Heart right ventricle (tissue), 16 donors: ENCODE measurements at places on chromosomes 11 and 22.
A peak's percentile ranks its signal among the peaks of the same experiment; 100 is the strongest.

DNA sequence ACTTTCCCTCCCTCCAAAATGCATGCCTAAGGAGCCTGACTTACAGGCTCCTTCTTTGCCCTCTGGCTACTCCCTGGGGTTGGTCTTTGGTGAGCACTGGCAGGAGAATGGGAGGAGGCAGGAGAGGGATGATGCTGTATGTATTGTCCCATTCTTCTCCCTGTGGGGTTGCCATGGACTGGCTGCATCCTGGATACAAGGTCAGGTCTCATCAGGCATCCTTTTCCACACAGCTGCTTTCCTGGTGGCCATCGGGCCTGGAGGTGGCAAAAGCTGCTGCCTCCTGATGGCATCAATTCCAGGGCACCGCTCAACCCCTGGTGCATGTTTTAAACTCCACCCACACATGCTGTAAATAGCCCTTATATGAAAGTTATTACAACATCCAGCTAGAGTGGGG is 257.2 kb downstream of the ETS1 start:
- no peaks in the 10 kb centered on the region for H3K36me3 ChIP-seq
- H3K4me1 ChIP-seq: peaks cover 10% of the 10 kb centered on the region
- DNase-seq: no peak
- H3K27ac ChIP-seq: peak overlapping the region; percentile 76

DNA sequence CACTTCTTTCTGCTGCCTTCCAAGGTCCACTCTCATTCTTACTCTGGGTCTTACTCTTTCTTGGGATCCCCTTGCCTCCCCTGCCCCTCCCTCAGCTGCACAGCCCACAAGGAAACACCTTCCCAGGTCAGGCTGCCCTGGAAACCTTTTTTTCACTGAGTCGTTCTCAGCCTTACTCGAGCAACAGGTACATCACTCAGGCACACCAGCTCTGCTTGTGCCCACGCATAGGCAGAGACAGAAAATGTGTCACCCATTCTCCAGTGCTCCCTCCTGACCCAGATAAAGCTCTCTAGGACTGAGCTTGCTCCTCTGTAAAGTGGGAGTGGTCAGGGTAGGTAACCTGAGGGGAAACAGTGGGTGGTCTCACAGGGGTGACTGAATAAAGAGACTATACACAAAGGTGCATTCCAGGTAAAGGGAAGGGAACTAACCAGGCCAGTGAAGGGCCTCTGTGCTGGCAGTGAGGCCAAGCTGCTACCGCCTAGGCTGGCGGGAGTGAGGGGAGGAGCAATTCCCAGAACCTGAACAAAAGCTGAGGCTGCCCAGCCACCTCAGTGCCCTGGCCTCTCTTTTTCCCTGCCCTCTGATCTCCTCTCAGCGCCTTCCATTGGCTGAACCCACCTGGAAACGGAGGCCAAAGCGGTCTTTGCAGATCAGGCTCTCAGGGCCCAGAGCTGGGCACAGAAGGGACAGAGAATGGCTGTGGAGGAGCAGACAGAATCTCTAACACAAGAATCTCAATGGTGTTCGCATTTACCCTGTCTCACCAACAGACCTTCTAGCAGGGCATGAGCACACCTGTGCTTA is 15.9 kb downstream of the PRG3 start:
- H3K4me3 ChIP-seq: no peak overlapping the region
- no peak overlapping the region for H3K27ac ChIP-seq
- no peaks in the 10 kb centered on the region for H3K27me3 ChIP-seq
- no peaks in the 10 kb centered on the region for H3K36me3 ChIP-seq

GRCh38 chr11:65165410-65166317 is 4.4 kb upstream of the SPDYC start:
- no peak for DNase-seq
- no peaks in the 10 kb centered on the region for H3K36me3 ChIP-seq
- H3K4me1 ChIP-seq: no peaks in the 10 kb centered on the region
- no peak overlapping the region for H3K4me3 ChIP-seq

DNA sequence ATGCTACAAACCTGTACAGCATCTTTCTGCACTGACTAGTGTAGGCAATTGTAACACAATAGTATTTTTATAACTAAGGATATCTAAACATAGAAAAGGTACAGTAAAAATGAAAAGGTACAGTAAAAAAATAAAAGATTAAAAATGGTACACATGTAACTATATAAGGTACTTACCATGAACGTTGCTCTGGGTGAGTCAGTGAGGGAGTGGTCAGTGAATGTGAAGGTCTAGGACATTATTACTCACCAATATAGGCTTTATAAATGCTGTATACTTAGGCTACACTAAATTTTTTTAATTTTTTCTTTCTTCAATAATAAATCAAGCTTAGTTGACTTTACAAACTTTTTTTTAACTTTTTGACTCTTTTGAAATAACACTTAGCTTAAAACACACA is 59.9 kb downstream of the EIF3M start:
- no peak overlapping the region for H3K27ac ChIP-seq
- no peak overlapping the region for H3K4me3 ChIP-seq
- H3K4me1 ChIP-seq: no peaks in the 10 kb centered on the region
- no peak for DNase-seq
